ENCODE measurements at places on chromosomes 4 and X.

DNA sequence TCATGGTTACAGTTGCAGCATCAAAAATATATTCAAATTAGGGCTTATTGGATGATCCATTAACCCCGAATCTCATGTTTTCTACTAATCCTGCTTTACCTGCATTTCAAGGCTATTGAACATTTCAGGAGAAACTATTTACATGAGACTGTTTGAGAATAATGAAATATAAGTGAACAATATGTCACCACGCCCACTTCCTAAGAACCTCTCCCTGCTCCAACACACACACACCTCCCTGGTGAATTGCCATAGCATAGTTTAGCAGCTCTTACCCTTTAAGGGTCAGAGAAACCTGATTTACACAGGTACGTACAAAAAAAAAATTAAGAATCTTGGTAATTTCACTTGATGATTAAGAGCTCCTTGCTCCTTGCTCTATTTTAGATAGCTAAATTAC is 113.4 kb downstream of the ANXA5 start:
- no peak for DNase-seq

DNA sequence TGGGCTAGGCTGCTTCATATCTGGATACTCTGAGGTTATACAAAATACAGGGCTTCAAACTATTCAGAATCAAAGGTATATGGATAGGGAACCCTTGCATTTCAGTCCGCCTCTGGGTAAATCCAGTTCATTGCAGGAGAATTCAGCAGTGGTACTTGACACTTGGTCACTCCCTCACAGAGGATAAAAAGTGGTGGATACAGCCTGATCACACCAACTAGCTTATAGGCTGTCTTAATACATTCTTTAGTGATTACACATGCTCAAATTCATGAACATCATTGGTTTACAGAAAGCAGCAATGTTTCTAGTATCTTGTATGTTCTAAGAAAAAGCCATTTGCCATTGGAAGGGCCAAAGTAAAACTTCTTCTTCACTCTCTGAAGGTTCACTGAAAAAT is 104.8 kb upstream of the PDE5A start:
- DNase-seq: no peak

GRCh38 chrX:154356596-154356995 is 17.8 kb downstream of the FLNA start:
- no peak for DNase-seq

DNA sequence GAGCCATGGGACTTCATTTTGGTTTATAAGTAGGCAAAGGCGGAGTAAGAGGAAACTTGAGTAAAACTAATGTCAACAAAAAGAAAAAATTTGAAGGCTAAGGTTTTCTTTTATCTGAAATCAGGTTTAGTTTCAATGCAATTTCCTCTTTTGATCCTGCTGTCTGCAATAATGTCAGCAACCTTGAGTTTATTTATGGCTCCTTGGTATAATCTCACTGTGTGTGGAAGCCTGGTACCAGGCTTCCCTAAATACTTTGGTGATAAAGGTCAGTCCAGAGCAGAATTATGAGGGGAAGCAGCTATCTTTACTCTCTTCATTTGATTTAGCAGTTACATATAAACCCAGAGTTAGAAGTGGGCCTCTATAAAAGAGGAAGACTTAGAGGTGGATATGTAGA is 57.8 kb downstream of the NDNF start:
- DNase-seq: no peak

- no peak for DNase-seq
These were observed 13.4 kb downstream of the TBC1D9 start for GRCh38 chr4:140742838-140743193.

DNA sequence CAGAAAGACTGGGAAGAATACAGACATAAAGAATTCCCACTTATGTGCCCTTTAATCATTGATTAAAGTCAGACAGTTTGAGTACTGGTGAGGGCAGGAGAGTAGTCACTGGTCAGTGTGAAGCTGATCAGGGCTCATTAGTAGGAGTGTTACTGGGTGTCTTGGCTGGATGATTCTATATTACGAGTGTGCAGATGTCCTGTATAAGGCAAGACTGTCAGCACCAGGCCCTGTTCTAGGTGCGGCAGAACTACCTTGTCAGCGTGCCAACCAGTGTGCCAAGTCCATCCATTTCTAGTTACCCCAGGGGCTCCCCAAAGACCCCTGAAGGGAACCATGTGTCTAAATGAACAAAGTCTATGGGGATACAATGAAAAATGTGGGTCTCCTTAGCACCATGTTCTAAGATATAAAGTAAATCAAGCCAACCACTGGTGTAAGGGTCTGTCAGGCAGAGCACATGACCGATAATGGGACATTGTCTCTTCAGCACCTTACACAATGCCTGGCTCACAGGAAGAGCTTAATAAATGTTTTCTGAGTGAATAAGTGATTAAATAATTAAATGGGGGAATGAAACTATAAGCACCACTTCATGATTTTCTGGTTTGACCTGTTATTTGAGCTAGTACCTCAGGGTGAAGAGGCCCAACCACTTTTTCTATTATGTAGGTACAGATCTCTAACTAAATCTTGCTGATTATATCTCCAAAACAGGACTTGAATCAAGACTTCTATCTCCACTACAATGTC is 205.0 kb downstream of the CAMK2D start:
- no peak for DNase-seq

DNA sequence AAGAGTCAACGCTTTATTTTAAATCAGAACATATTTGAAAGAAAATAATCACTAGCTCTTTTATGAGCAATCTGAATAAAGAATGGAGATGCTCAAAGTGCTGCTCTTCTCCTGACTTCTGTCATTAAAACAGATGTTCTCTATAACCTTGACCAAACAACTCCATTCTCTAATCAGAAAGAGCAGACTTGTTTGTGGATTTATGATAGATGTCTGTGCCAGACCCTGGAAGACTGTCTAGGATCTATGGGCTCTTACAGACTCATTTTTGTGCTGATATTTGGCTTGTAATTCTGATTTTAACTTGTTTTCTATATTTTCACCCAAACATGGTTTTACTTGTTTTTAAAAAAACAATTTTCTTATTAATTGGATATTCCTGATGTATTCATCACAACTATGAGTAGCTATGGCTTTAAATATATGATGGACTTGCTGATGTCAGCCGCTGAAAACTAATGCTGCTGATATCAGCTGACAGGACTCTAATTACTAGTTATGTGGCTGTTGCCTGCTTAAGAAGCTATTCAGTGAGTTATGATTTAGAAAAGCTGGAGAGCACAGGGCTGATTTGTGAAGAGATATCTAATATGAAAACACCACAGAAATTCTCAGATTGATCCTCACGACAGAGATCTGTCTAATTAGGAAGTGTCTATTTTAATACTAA is 31.6 kb upstream of the MAML3 start:
- no peak for DNase-seq

DNA sequence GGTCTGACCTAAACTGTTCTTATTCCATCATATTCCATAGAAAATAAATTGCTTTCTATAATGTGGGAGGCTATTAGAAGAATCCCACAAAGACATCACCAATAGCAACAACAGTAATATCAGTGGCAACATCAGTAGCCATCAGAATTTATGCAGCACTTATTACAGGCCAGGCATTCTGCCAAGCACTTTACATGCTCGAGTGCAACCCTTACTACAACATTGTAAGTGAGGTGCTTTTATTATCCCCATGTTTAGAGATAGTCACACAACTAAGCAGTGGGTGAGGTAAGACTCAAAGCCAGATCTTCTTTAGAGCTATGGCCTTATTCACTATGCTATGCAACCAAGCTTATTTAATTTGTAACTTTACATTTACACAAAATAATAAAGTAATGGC is 317.1 kb upstream of the BMP3 start:
- no peak for DNase-seq

- no peak for DNase-seq
These were observed 111.4 kb upstream of the KLHL13 start for GRCh38 chrX:118228041-118228440.

Data from LoVo (cell line).